ENCODE measurements at places on chromosomes 13 and 19. TPM values are rescaled to one million over a fixed set of nuclear protein-coding genes. Genes with fewer than 3 reads are reported as not detected.
A peak's percentile ranks its signal among the peaks of the same experiment; 100 is the strongest.

- DNase-seq, result peak; percentile 79
Measured at GRCh38 chr19:1360818-1361461, 22.8 kb upstream of the NDUFS7 start.

- no peak for DNase-seq
Measured at GRCh38 chr13:60617991-60618733, 221.1 kb downstream of the TDRD3 start.

- no peak for DNase-seq
Measured at GRCh38 chr19:38278751-38279150, 14.4 kb downstream of the SPINT2 start.

- no peak for DNase-seq
Measured at GRCh38 chr19:35932291-35932936, 3.8 kb upstream of the LRFN3 start.

DNA sequence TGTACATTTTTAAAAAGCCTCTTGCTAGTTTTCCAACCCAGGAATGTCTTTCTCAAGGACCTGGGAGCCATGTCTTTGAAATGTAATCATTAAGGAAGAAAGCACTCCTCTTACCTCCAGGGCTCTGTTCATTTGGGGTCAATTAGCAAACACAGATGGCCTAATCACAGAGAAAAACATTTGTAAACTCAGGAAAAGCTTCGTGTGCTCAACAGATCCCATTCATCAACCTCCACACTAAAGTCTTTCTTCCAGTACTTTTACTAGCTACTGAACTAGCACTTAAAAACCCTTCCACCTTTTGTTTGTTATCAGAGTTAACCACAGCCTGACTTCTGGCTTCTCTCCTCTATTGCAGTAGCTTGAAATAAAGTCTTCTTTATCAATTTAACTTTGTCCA is 441.4 kb downstream of the PCDH20 start:
- no peak for DNase-seq

GRCh38 chr13:113550453-113550852 is 34.1 kb upstream of the TFDP1 start:
- no peak for DNase-seq

- no peak for DNase-seq
Measured at GRCh38 chr19:5985098-5985783, 7.3 kb upstream of the RANBP3 start.

- no peak for DNase-seq
Measured at GRCh38 chr13:36530050-36530789, 97.9 kb downstream of the CCNA1 start.

- no peak for DNase-seq
Measured at GRCh38 chr13:112510002-112510780, 77.8 kb downstream of the TUBGCP3 start.

DNA sequence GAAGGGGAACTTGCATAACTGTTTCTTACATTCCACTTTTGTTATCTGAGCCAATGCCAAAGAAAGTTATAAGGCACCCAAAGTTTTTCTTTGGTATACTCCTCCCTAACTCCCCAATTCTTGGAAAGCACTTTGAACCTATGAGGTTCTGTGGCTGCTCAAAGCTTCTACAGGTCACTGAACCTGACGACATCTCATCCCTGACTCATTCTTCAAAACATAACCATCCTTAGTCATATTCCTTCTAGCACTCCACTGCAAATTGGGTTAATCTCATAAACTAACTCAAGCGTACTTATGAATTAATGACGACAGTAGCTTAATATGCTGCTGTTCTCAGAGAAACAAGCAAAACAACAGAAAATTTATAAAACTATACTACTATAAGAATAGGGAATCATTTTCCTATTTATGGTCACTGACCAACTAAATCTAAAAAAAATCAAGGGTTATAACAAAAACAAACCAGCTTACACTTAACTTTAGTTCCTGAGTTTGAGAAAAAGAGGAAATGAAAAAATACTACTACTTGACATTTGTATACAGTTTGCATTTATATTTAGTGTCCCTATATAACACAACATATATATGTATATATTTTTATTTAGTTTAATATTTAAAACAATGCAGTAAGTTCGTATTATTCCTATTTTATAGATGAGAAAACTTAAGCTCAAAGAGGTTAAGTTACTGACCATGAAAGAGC is 69.1 kb downstream of the CAB39L start:
- DNase-seq, result no peak

DNA sequence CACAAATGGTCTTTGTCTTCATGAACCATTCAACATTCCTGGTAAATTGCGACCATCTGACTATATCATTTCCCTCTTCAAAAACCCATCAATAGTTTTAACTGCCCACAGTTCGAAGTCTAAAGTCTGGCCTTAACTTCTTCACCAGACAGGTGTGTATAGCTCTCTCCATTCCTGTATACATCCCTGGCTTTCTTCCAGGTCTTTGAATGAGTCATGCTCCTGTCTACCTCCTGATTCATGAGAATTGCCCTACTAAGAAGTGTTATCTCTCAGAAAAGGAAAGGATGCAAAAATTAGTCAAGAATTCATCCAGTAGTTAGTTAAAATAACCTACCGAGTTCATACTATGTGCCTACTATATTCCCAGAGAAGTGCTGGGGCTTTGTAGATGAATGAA is 225.0 kb downstream of the TBC1D4 start:
- no peak for DNase-seq

- no peak for DNase-seq
Measured at GRCh38 chr13:39599012-39599411, 4.0 kb downstream of the LHFPL6 start.

- DNase-seq, result no peak
Measured at GRCh38 chr13:65188721-65189120, 2041.4 kb downstream of the PCDH9 start.

- no peak for DNase-seq
Measured at GRCh38 chr19:51830274-51830673, 35.3 kb downstream of the FPR3 start.

- no peak for DNase-seq
Measured at GRCh38 chr19:7124782-7125181, 55.3 kb downstream of the ZNF557 start.

DNA sequence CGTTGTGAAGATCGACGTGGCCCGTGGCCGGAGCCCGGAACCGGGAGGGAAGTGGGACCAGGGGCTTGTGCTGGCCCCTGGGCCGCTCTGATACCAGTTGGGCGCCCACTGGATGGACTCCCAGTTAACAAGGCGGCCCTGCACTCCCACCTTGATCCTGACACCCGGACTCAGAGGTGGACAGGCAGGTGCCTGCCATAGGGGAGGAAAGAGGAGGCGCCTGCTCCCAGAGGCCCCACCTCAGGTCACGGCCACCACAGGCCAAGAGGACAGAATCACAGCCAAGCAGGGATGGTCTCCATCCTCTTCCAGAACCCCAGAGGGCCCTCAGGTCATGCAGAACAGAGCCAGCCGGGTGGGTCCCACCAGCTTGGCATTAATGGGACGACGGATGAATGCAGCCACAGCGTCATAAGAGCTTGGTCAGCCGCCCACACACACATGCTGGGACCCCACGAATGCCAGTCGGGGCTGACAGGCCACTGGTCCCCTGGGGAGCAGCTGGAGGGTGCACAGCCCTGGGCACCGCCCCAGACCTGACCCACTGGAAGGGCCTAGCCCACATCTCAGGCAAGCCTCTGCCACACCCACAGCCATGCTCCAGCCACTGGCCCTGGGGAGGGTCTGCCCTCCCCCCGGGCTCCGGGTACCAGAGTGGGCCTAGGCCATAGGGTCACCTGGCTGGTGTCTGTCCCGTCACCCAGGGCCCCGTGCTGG is 9.6 kb upstream of the KLF16 start:
- DNase-seq, result no peak

DNA sequence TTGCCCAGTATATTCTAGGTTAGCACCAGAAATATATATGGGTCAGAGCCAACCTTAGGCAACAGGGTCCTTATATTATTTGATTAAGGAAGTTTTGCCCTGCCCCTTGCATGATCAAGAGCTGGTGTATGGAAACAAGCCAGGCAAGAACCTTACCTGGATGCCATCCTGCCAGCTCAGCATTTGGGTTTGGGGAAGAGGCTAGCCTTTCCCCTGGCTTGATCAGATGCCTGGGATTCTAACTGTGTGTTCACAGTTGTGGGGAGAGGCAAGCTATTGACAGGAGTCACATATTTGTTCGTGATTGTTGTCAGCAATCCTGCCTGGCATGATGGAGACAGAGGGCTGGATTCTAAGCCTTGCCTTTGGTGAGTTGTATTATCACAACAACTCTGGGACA is 260.0 kb upstream of the DACH1 start:
- no peak for DNase-seq

DNA sequence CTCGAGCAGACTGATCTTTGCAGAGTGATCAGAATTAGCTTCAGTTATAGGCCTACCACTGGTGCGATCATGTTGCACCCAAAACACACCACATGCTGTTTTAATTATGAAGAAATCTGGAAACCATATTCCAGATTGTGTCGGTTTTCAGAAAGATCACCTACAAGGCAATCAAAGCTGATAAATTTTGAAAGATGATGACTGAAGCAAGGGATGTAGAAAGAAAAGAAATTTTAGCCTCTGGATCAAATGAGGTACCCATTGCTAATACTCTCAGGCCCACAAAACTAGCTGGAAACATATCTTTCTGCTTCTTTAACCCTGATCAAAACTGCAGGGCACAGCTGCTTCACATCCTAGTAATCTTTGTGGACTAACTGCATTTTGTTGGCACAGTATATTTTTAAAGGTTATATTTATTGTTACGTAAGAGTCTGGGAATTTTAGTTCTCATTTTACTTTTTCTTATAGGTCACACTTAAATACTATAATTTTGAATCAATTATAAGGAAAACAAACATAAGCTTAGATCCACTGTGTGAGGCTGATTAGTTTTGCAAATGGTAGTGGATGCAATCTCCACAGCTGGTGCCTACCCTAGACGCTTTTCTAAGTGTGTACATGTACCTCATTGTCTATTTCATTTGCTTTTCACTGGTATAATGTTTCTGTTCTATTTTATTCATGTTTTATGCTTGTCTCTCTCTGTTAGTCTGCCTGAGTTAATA is 150.9 kb downstream of the RGCC start:
- no peak for DNase-seq

DNA sequence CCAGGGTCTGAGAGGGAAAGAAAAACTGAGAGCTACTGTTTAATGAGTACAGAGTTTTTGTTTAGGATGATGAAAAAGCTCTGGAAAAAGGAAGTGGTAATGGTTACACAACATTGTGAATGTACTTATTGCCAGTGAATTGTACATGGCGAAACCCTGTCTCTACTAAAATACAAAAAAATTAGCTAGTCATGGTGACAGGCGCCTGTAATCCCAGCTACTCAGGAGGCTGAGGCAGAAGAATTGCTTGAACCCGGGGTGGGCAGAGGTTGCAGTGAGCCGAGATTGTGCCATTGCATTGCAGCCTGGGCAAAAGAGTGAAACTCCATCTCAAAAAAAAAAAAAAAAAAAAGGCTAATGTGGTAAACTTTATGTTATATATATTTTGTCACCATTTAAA is 96.3 kb downstream of the VWA8 start:
- DNase-seq, result no peak

- DNase-seq, result no peak
Measured at GRCh38 chr13:39888865-39889810, 233.7 kb downstream of the COG6 start.

GRCh38 chr13:110017379-110017778 is 231.0 kb upstream of the IRS2 start:
- DNase-seq, result no peak

DNA sequence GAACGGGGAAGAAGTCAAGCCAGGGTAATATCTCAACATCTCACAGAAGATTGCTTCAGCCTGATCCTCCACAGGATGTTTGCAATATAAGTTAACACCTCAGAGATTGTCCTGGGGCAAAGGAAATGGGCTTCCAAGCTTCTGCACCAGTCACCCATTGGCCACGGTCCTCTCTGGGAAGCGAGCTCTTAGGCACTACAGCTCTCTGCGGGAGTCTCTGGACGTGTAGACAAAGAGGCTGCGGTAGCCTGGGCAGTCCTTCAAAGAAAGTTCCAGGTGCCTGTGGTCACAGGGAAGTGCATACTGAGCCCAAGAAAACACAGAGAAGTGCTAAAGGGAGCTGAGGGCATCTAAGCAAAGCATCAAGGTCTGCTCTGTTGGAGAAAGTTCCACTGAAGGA is 805.7 kb downstream of the DIAPH3 start:
- DNase-seq, result no peak

GRCh38 chr19:57053401-57053800 is 66.4 kb upstream of the USP29 start:
- DNase-seq, result no peak

DNA sequence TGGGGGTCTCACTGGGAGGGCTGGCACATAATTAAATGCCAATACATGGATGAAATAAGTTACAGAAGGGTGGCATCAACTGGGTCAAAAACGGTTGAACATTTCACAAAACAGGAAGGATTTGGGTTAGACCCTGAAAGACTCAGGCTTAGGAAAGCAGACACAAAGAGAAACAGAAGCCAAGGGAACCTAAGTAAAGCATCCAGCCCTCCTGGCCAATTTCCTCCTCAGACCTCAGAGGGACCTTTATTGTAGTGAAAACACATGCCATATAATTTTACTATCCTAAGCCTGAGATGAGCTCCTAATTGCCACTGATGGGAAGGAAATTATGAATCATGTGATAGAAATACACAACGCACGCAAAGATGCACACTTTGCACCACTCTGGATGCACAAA is 12.1 kb upstream of the CEACAM3 start:
- no peak for DNase-seq

DNA sequence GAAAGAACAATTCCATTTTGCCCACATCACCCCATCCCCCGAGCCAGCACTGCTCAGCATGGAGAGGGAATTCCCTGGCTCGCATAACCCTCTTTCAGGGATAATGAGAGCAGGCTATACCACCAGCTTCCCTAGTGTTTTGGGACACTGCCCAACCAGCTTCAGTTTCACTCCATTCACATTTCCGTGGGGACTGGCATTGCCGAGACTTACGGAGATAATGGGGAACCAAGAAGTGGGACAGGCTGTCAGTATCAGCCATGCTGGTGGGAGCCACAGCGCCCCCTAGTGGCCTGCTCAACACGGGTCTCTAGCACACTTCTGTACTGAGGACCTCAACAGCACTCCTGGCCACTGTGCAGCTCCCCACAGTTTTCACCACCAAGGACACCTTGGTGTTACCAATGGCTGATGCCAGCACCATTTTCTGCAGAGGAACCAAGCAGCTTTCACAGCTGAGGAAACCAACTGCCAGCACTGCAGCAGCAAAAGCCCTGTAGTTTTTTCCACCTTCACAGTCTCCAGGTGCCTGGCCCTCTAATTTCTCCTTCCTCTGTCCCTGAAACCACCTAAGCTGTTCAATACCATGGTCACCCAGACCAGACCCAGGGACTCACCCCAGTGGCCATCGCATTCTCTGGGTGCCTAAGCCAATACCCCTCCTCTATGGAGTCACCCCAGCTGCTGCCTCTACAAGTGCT is 23.7 kb downstream of the SLC6A16 start:
- peak; percentile 60 for DNase-seq

NANOS2 gene
- not detected for total RNA-seq

SHD gene
- 2.0 TPM for total RNA-seq

IL11 gene
- total RNA-seq, result 0.41 TPM

CCDC8 gene
- 2.4 TPM for total RNA-seq

IZUMO4 gene
- 2.9 TPM for total RNA-seq

TEX29 gene
- not detected for total RNA-seq

BICRA gene
- 4.1 TPM for total RNA-seq

TMEM190 gene
- total RNA-seq, result not detected

BEST2 gene
- total RNA-seq, result not detected

KCNRG gene
- total RNA-seq, result 31.8 TPM

ACP5 gene
- total RNA-seq, result 0.41 TPM

ZSCAN18 gene
- total RNA-seq, result 95.0 TPM

C19orf67 gene
- not detected for total RNA-seq
